ENCODE measurements at places on chromosomes 7 and 10.
A peak's percentile ranks its signal among the peaks of the same experiment; 100 is the strongest.

- DNase-seq, result no peak
Measured at GRCh38 chr7:26532471-26532870, 240.8 kb downstream of the SNX10 start.

DNA sequence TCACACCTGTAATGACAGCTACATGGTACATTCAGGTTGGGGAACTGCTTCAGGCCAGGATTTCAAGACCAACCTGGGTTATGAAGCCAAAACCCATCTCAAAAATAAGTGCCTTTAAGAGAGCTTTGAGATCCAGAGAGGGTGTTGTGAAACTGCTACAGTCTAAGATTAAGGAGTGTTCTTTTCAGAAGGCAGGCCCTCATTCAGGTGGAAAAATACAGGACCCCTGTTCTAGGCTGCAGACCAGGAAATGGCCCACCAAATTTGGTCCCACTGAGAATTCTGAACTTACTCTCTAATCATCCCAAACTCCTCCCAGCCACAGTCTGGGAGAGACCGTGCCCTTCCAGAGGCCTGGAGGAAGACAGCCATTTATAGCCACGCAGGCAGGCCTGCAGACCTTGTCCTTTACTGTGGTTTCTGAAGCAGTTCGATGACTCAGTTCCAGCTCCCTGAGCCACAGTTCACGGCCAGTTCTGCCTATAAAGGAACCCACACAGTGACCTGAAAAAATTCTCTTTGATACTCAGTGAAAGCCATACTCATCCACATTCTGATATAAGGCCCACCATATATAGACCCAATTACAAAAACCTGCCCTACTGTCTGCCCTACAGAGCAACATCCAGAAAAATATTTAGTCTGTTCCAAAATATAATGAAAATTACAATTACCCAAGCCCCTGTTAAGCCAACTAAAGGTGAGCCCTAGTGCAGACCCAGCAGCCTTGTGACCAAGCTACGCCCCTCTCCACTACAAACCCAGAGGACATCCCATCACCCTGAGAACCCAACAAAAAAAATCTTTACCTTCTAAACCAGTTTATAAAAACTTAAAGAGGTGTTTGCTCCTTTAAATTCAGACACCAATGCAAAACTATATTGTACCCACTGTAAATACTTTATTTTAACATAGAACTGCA is 21.2 kb downstream of the ZNF680 start:
- DNase-seq, result peak; percentile 74

GRCh38 chr10:17961551-17962422 is 10.1 kb downstream of the SLC39A12 start:
- DNase-seq, result no peak

GRCh38 chr10:34687434-34688210 is 127.5 kb downstream of the PARD3 start:
- no peak for DNase-seq

GRCh38 chr7:151168003-151168786 is 701 bp upstream of the GBX1 start:
- DNase-seq, result peak; percentile 42
